ENCODE measurements at places on chromosomes 5 and 9.
A peak's percentile ranks its signal among the peaks of the same experiment; 100 is the strongest.

- no peak for DNase-seq
Observed at GRCh38 chr5:133881576-133882388, 86.6 kb downstream of the C5orf15 start.

GRCh38 chr5:80592761-80593160 lies 22.7 kb upstream of the ANKRD34B start:
- DNase-seq: no peak

- DNase-seq: peak; percentile 11
Observed at GRCh38 chr9:38621434-38622287, 1.3 kb upstream of the ANKRD18A start.

GRCh38 chr9:24036459-24036858 lies 210.4 kb upstream of the ELAVL2 start:
- DNase-seq: no peak

DNA sequence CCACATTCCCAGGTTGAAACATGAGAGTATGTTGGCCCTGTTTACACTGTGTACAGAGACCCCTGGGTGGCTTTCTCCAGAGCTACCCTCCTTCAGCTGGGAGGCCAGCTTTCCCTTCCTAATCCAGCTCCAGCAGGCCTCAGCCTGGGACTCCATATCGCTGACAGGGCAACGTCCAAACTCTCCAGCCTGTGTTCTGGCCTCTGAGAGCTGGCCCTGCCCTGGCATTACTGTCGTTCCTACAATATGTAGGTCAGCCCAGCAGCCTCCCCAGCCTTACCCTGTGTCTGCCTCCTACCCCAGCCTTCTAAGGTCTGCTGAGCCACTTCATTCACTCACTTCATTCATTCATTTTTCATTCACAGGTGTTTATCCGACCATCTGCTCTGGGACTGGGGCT lies 8.3 kb upstream of the EEIG1 start:
- no peak for DNase-seq

DNA sequence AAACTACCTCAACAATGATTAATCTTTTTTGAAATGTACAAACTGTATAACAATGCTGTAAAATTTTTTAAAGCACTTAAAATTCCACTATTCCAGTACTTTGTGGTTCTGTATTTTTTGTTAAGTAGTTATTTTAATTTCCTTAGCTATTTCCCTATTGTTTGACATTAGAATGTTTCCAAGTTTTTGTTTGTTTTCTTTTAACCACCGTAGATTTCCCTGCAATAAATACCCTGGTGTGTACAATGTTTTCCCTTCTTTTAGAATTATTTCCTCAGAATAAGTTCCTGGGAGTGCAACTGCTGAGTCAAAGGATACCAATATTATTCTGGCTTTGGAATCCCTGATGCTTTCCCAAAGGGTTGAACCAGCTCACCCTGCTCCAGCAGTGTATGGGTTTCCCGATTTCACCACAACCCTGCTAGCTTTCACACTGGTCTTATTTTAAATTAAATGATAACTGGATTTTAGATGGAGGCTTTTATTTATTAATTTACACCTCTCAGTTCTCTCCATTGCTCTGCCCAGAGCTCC lies 20.6 kb upstream of the ANGPTL2 start:
- DNase-seq: no peak

- DNase-seq: no peak
Observed at GRCh38 chr5:115735108-115735998, 81.1 kb downstream of the CDO1 start.

- no peak for DNase-seq
Observed at GRCh38 chr9:16102154-16102553, 549.3 kb downstream of the CCDC171 start.

DNA sequence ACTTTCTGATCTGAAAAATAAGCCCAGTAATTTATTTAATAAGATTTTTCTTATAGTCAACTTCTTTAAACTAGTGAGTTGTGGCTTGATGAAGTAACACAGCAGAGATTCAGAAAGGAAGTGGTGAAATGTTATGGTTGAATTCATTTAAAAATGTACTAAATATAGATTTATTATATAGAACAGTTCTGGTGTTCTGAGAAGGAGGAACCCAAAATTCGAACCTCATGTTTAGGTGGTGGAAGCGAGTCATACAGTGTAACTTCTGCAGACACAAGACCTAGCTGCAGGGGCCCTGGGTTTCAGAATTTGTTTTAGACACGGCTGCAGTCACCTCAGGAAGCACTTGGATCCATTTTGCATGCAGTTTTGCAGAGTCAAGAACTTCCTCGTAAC lies 188.2 kb downstream of the TRIO start:
- no peak for DNase-seq

GRCh38 chr9:121246821-121247561 lies 21.0 kb upstream of the GSN start:
- DNase-seq: no peak

DNA sequence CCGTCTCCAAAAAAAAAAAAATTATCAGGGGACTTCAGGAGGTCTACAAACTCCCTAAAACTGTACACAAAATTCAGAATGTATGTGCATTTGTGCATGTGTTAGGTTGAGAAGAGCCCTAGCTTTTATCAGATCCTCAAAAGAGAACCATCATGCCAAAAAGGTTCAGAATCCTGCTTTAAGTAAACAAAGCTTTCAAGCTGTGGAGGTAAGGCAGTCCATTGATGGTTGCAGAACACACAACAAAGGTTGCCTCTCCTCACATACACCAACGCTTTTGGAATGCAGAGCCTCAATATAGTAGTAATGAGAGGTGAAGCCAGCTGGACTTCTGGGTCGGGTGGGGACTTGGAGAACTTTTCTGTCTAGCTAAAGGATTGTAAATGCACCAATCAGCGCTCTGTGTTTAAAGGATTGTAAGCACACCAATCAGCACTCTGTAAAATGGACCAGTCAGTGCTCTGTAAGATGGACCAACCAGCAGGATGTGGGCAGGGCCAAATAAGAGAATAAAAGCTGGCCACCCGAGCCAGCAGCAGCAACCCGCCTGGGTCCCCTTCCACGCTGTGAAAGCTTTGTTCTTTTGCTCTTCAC lies 57.9 kb upstream of the RNF38 start:
- no peak for DNase-seq

- DNase-seq: no peak
Observed at GRCh38 chr9:134011401-134011800, 13.9 kb upstream of the BRD3OS start.

GRCh38 chr9:76516871-76517270 lies 57.9 kb downstream of the GCNT1 start:
- no peak for DNase-seq

GRCh38 chr9:18456624-18457237 lies 17.2 kb upstream of the ADAMTSL1 start:
- DNase-seq: no peak

DNA sequence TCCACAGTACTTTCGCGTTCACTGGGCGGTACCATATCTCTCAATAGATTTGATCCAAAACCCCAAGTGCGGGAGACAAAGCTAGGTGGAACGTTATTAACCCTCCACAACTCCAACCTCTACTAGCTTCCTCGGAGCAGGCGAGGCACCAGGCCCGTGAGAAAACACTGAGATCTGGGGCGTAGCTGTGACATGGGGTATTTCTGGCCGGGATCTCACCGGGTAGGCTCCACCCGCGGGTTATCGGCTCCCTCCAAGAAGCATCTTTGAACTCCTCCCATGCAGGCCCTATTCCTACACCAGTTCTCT lies 350 bp upstream of the SLC25A46 start:
- no peak for DNase-seq

GRCh38 chr5:112724901-112725300 lies 12.8 kb upstream of the APC start:
- no peak for DNase-seq

GRCh38 chr5:15664961-15665360 lies 165.0 kb downstream of the FBXL7 start:
- DNase-seq: no peak

- DNase-seq: no peak
Observed at GRCh38 chr5:116673453-116673852, 98.8 kb upstream of the SEMA6A start.

- no peak for DNase-seq
Observed at GRCh38 chr9:97788763-97789663, 64.0 kb upstream of the FOXE1 start.

DNA sequence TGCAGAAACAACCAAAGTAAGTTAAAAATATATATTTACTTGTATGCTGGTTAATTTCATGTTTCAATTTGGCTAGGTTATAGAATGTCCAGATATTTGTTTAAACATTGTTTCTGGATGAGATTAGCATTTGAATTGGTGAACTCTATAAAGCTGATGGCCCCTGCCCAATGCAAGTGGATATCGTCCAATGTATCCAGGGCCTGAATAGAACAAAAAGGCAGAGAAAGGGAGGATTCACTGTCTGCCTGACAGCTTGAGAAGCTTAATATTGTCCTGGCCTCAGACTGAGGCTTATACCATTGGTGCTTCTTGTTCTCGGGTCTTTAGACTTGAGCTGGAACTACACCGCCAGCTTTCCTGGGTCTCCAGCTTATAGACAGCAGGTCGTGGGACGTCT lies 446.7 kb upstream of the ACTBL2 start:
- no peak for DNase-seq

DNA sequence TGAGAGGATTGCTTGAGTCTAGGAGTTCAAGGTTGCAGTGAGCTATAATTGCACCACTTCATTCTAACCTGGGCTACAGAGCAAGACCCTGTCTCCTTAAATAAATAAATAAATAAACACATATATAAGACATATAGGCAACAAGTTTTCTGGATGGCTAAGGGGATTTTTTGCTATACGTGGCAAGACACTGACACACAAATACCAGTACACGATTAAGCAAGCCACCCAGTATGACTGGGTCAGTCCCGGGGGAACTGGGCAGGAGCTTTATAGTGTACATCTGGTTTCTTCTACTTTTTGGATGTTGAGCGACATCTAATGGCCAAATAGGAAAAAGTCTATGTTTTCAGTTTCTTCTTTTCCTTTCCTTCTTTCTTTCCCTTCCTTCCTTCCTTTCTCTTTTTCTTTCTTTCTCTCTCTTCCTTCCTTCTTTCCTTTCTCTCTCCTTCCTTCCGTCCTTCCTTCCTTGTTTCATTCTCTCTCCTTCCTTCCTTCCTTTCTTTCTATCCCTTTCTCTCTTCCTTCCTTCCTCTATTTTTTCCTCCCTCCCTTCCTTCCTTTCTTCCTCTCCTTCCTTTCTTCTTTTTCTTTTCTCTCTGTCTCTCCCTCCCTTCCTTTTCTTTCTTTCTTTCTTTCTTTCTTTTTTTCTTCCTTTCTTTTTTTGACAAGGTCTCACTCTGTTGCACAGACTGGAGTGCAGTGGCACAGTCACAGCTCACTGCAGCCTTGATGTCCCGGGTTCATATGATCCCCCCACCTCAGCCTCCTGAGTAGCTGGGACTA lies 47.0 kb upstream of the PLIN2 start:
- DNase-seq: no peak

DNA sequence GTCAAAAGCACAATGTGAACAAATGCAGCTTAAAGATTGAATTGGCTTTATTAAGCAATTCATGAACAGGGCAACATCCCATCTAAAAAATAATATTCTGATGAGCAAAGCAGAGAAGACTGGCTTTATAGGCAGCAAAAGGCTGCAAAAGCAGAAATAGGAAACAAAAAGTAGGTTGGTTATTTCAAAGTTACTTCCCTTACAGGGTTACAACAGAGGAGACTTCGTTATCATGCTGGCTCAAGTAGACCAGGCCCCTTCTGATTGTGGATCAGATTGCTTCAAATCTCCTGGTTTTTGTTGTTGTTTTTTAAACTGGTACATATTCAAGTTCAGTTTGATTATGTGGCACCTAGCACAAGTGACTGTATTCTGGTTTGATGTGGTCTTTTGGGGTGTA lies 73.1 kb downstream of the MAN2A1 start:
- DNase-seq: no peak

DNA sequence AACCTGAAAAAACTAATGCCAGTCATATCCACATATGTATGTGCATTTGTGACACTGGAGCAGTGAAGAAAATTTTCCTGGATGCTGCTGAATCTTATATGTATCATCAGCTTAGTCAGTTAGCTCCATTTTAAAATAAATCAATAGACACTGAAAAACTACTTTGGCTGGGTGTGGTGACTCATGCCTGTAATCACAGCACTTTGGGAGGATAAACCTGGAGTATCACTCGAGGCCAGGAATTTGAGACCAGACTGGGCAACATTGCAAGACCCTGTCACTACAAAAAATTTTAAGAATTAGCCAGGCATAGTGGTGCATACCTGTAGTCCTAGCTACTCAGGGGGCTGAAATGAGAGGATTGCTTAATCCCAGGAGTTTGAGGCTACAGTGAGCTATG lies 511.0 kb upstream of the TLE4 start:
- DNase-seq: no peak
